CD8-positive, alpha-beta memory T cell (primary cell): ENCODE measurements at places on chromosomes 6 and 20. TPM values are rescaled to one million over a fixed set of nuclear protein-coding genes. Genes with fewer than 3 reads are reported as not detected.

The TBXT gene
- not detected for polyA plus RNA-seq

The ZNF334 gene
- polyA plus RNA-seq = not detected

DNA sequence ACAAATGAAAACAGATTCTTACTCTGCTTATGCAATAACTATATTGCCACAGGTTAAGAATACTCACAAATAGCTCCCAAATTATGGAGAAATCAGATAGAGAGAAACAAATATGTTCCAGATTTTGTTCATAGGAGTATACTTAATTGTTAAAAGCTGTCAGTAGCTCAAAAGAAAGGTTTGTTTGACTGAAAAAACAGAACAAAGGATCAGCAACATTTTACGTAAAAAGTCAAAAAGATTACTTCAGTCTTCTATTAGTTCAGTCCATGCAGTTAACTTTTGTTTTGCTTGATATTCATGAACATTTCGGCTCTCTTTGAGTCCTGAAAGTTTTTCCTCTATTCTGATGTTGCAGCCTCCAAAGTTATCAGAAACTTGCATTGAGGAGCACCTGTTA lies 13.4 kb upstream of the NANP start:
- H3K36me3 ChIP-seq = no peaks in the 10 kb centered on the region
- H3K27me3 ChIP-seq = no peaks in the 10 kb centered on the region
- H3K4me1 ChIP-seq = no peaks in the 10 kb centered on the region
- DNase-seq = no peak
- no peak overlapping the region for H3K27ac ChIP-seq

GRCh38 chr6:18363746-18364145 lies 23.4 kb upstream of the RNF144B start:
- no peaks in the 10 kb centered on the region for H3K36me3 ChIP-seq
- no peaks in the 10 kb centered on the region for H3K4me1 ChIP-seq
- no peak overlapping the region for H3K27ac ChIP-seq
- no peak for DNase-seq
- no peaks in the 10 kb centered on the region for H3K27me3 ChIP-seq
- no peak overlapping the region for H3K4me3 ChIP-seq

- no peak overlapping the region for H3K27ac ChIP-seq
- H3K36me3 ChIP-seq = no peaks in the 10 kb centered on the region
- H3K27me3 ChIP-seq = no peaks in the 10 kb centered on the region
- no peak for DNase-seq
- peak overlapping the region; percentile 77 for H3K4me3 ChIP-seq
Observed at GRCh38 chr6:111604259-111605099, 1.2 kb downstream of the TRAF3IP2 start.

DNA sequence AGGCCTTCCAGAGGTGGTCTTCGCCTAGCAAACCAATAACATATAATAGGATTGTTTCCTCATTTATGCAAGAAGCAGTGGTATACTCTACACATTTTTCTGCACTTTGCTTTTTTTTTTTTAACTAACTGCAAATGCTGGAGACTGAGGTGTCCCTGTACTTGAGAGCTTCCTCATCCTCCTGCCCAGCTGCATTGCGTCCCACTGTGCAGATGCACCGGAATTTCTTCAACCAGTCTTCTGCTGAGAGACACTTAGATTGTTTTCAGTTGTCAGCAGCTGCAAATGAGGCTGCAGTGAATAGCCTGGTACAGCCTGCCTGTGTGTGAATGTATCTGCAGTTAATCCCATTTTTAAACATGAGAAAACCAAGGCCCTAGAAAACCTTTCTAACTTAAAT lies 11.5 kb downstream of the FGD2 start:
- no peaks in the 10 kb centered on the region for H3K27me3 ChIP-seq
- no peak overlapping the region for H3K4me3 ChIP-seq
- DNase-seq = no peak
- no peaks in the 10 kb centered on the region for H3K36me3 ChIP-seq
- peaks cover 27% of the 10 kb centered on the region for H3K4me1 ChIP-seq

DNA sequence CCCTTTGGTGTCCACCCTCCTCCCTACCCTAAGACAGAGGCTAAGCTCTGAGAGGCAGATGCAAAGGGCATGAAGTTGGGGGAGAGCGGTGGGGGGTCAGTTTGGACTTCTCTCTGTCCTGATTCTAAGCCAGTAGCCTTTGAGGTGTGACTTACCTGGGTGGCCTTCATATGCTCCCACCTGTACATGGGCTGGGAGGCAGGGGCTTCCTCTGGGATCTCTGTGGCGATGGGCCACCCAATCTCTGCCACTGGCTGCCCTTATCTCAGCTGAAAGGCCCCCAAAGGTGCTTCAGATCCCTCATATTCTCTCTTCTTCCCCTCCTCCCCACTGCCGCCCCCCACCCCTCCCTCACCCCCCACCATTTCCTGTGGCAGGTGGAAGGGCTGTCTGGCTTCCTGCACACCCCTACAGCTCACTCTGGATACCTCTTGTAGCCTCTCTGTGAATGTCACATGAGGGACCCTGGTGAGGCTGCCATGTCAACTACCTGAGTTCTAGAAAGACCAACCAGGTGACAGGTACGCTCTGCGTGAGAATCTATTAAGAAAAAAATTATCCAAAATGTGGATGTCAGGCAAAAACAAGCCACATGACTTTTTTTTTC lies 34.0 kb downstream of the PNLDC1 start:
- H3K4me1 ChIP-seq = peaks cover 17% of the 10 kb centered on the region
- H3K27ac ChIP-seq = no peak overlapping the region
- no peaks in the 10 kb centered on the region for H3K36me3 ChIP-seq
- DNase-seq = no peak

GRCh38 chr6:90457867-90458259 lies 129.0 kb downstream of the MAP3K7 start:
- H3K4me3 ChIP-seq = no peak overlapping the region
- H3K36me3 ChIP-seq = no peaks in the 10 kb centered on the region
- no peaks in the 10 kb centered on the region for H3K27me3 ChIP-seq
- peaks cover 35% of the 10 kb centered on the region for H3K4me1 ChIP-seq
- DNase-seq = no peak

GRCh38 chr20:40632346-40632976 lies 56.6 kb downstream of the MAFB start:
- no peak for DNase-seq
- H3K36me3 ChIP-seq = no peaks in the 10 kb centered on the region
- H3K4me1 ChIP-seq = no peaks in the 10 kb centered on the region
- H3K27ac ChIP-seq = no peak overlapping the region

DNA sequence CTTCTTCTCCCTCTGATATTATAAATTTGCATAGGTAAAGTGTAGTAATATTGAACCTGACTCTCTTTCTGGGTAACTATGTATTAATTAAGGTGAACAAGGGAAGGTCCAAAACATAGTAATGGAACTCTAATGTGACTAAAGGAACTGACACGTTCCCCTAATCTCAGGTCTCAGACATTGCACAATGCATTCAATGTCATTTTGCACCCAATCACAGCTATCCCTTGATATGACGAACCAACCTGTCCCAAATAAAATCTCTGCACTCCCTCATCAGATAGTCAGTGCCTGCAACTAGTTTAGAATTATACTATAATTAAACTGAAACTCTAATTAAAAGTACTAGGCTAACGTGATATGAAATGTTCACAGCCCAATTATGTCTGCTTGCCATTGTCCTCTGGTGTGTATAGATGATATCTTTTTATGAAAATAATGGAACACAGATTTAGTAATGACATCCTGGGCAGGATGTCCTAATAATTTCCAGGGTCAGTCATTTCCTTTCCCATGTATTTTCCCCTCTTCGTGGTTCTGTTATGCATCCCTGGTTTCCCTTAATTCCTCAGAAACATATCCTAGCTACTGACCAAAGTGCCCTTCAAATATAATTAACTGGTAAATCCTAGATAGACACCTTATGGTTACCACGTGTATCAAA lies 36.8 kb downstream of the PTPRK start:
- no peak for DNase-seq
- H3K27ac ChIP-seq = no peak overlapping the region
- H3K36me3 ChIP-seq = no peaks in the 10 kb centered on the region
- peaks cover 4% of the 10 kb centered on the region for H3K4me1 ChIP-seq
- H3K27me3 ChIP-seq = no peaks in the 10 kb centered on the region
- no peak overlapping the region for H3K4me3 ChIP-seq

GRCh38 chr20:14295238-14295637 lies 42.2 kb downstream of the FLRT3 start:
- no peaks in the 10 kb centered on the region for H3K27me3 ChIP-seq
- no peak overlapping the region for H3K4me3 ChIP-seq
- no peak for DNase-seq
- H3K27ac ChIP-seq = no peak overlapping the region

DNA sequence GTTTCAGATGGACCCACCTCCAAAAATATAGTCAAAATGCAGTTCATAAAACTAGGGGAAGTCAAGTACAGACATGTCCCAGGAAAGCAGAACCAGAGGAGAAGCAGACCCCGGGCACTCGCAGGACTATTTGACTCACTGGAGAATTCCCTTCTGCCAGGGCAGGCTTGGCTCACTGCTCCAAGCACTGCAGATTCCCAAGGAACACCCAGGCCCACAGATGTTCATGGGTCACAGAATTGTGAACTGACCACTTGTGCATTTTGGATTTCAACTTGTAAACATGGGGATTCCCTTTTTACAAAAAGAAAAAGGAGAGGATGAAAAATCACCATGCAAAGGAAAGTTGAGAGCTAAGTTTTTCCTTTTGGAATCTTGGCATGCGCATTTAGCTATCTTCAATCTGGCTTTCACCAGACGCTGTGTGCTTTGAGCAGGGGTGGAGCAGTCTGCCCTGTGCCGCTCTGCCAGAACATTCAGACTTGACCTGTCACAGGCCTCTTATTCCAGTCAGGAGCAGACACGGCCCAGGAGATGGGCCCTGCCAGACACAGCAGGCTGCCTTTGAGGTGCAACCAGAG lies 237.5 kb upstream of the TAB2 start:
- no peak overlapping the region for H3K4me3 ChIP-seq
- peaks cover 4% of the 10 kb centered on the region for H3K27me3 ChIP-seq
- no peaks in the 10 kb centered on the region for H3K36me3 ChIP-seq
